Colonic mucosa (tissue), 4 donors: ENCODE measurements at places on chromosomes 7 and 10. TPM values are rescaled to one million over a fixed set of nuclear protein-coding genes. Genes with fewer than 3 reads are reported as not detected.

- H3K27ac ChIP-seq = no peak overlapping the region
- no peaks in the 10 kb centered on the region for H3K36me3 ChIP-seq
- DNase-seq = no peak
- no peaks in the 10 kb centered on the region for H3K27me3 ChIP-seq
Observed at GRCh38 chr10:87546971-87547413, 42.3 kb downstream of the MINPP1 start.

- no peak for DNase-seq
- H3K4me3 ChIP-seq = no peak overlapping the region
- no peaks in the 10 kb centered on the region for H3K27me3 ChIP-seq
- no peak overlapping the region for H3K27ac ChIP-seq
Observed at GRCh38 chr7:151352512-151352911, 10.9 kb downstream of the NUB1 start.

LRRC18 gene
- not detected for total RNA-seq

ZNF655 gene
- 41.8 TPM for total RNA-seq

GRCh38 chr7:112185005-112185834 is 21.0 kb downstream of the DOCK4 start:
- H3K27ac ChIP-seq = no peak overlapping the region
- H3K36me3 ChIP-seq = no peaks in the 10 kb centered on the region
- no peaks in the 10 kb centered on the region for H3K27me3 ChIP-seq
- no peak overlapping the region for H3K4me3 ChIP-seq
- no peak for DNase-seq
